LoVo (cell line): ENCODE measurements at places on chromosomes 5 and 9.

GRCh38 chr5:74667396-74667795, 17.6 kb upstream of the HEXB start:
- no peak for DNase-seq

- DNase-seq: no peak
Observed at GRCh38 chr5:145975001-145975360, 38.6 kb downstream of the SH3RF2 start.

GRCh38 chr9:98375138-98375726, 119.8 kb upstream of the TBC1D2 start:
- DNase-seq: no peak

GRCh38 chr5:90703932-90704331, 145.3 kb downstream of the ADGRV1 start:
- no peak for DNase-seq

DNA sequence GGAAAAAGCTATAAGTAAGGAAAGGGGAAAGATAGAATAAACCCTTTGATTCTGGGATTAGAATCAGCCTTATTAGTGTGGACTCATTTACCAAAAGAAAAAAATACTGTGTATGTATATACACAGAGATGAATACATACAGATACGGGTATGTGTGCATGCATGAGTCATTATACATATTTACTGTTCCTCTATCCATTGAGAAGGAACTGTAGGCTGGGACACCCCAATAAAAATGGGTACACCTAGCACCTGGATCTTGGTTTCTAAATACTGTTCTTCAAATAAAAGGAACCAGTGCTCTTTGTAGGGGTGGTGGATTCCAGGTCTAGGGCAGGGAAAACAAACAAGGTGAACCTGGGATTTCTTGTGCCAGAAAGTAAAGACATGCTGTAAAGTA, 48.3 kb downstream of the WHRN start:
- DNase-seq: no peak

- peak; percentile 72 for DNase-seq
Observed at GRCh38 chr9:98861781-98862504, 54.5 kb downstream of the GALNT12 start.

- DNase-seq: no peak
Observed at GRCh38 chr9:18384066-18384465, 89.9 kb upstream of the ADAMTSL1 start.

DNA sequence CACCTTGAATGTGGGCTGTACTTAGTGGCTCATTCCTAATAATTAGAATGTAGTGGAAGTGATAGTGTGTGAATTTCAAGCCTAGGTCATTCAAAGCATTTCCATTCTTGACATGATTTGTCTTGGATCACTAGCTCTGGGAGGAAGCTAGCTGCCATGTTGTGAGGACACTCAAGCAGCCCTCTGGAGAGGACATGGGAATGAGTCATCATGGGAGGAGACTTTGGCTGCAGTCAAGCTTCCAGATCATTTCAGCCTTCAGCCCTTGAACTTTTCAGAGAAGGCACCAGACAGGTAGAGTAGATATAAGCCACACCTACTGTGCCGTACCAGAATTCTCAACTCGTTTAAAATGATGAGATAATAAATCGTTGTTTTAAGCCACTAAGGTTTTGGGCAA, 506.9 kb downstream of the ZNF608 start:
- DNase-seq: no peak

DNA sequence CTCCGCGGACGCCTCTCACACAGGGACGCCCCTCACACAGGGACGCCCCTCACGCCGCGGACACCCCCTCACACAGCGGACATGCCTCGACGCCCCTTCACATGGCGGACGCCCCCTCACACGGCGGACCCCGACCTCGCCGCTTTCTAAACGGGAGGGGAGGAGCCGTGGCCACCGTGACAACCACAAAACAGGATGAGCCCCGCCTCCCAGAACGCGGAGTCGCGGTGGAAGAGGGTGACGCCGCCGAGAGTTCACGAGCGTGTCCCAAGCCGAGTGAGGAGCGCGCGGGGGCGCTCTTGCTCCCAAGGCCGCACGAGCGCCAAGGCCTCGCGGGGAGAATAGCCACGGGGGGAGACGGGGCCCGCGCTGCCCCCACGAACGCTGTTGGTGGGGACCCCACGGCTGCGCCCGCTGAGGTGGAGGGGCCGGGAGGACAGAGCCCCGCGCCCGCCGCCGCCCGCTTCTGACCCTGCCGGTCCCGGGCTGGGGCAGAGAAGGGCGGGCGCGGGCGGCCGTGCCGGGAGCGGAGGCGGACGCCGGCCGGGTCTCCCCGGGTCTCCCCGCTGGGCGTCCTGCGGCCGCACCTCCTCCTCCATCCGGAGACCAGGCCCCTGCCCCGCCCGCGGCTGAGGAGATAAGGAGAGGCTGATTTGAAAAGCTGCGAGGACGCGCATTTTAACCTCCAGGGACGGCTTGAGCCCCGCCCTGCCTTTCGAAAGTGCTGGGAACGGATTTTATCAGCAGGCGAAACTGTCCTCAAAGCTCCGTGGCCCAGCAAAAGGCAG, 3.9 kb upstream of the NKD2 start:
- DNase-seq: peak; percentile 77

DNA sequence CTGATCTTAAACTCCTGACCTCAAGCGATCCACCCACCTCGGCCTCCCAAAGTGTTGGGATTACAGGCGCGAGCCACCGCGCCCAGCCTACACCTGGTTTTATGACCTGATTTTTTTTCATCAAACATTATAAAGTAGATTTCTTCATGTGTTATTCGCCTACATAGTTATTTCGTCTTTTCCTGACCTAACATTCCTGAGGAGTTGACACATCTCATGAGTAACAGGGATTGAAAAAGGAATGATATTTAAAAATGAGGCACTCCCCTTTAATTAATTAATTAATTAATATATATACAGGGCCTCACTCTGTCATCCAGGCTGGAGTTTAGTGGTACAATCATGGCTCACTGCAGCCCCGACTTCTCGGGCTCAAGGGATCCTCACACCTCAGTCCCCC, 20.2 kb upstream of the MTMR12 start:
- DNase-seq: no peak

DNA sequence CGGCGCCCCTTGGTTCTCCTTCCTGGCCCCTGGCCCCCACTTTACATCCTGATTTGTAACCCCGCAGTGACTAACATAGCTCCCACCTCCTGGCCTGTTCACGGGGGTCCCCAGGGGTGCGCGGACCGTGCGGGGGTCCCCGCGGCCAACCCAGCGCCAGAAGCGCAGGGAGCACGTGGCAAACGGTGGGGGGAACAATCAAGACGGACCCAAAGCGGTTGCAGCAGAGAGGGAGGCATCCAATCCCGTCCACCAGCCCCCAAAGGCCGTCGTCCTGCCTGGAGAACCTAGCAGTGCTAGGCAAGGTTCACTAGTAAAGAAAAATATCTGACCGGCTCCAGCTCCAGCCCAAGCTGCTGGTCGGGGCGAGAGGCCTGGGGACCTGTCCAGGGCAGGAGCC, 201.5 kb downstream of the AUH start:
- no peak for DNase-seq

DNA sequence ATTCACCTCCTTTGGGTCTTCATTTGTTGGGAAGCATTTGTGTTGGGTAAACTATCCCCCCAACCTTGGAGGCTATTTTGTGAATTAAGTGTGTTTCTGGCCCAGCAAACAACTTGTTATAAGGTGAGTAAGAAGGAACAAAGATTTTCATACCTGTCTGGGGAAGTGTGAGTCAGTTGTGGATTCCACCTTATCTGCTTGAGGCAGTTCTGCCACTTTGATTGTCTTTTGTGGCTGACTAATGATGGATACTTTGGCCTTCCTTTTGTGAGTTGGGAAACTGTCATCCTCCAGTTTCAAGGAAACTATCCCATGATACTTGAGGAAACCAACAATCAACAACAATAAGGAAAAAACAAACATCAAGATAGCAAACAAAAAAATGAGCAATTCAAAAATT, 24.6 kb upstream of the CER1 start:
- DNase-seq: no peak

- DNase-seq: no peak
Observed at GRCh38 chr5:90644132-90644531, 85.5 kb downstream of the ADGRV1 start.

GRCh38 chr5:113896789-113897188, 383.3 kb downstream of the YTHDC2 start:
- DNase-seq: no peak

DNA sequence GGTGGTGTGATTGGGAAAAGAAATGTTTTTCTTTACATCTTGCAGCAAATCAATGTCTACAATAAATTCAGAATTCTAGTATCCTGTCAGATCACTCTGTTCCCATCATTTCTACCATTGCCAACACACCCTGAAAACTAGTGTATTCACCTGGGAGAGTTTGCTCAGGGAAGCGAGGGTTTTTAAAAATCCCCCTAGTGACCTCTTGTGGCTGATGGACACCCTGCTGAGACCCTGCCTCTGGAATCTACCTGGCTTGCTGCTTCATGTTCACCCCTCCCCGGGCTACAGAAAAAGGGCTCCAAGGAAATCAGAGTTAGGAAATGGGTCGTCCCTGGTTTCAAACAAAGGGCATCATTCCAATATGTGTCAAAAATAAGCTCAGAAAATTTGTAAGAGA, 21.4 kb upstream of the ALDOB start:
- no peak for DNase-seq

- no peak for DNase-seq
Observed at GRCh38 chr9:14400658-14400995, 86.7 kb upstream of the NFIB start.

DNA sequence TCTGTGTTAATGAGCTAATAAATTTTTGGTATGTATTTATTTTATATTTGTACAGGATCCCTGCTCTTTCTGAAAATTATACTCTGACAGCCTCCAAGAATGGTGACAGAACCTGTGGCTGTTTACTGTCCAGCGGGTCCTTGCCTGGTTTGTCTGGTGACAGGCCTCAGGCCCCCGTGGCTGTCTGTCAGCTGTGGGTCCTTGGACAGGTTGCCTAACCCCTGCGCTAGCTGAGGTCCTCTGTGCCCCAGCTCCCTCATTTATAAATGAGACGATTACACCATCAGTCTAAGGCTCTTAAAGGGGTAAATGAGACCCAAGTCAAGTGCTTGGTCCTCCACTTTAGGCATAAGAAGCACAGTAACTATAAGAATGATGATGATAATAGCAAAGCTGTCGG, 125.1 kb upstream of the COL5A1 start:
- DNase-seq: no peak

DNA sequence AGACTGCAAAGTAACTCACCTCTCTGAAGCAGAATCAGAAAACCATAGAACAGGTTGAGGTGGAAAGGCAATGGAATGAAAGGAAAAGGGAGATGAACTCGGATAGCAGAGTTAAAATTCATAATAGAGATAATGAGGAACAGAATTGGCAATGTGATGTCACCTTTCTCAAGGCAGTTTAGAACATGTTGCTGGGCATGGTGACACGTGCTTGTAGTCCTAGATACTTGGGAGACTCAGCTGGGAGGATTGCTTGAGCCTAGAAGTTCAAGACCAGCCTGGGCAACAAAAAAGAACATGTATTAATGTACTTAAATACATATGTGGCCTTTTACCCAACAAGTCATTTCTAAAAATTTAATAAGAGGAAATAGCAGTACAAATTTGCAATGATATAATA, 81.6 kb upstream of the MIER3 start:
- no peak for DNase-seq

DNA sequence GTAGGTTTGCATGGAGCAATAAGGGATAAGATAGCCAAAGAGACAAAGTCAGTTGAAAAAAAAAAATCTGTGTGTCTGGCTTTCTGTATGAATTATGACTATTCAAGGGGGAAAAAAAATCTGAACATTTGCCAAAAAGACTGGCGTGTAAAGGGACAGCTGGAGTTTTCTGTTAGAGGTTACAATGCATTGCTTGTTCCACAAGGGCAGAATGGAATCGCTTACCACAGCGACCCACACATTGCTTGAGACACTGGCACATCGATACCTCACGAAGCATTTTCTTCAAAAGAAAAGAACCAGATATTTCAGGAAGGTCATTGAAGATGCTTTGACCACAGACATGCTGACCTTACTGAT, 327.8 kb downstream of the TMEM167A start:
- no peak for DNase-seq

- no peak for DNase-seq
Observed at GRCh38 chr5:95913663-95914062, 48.0 kb downstream of the ELL2 start.

GRCh38 chr9:17472126-17472525, 106.7 kb upstream of the SH3GL2 start:
- DNase-seq: no peak

DNA sequence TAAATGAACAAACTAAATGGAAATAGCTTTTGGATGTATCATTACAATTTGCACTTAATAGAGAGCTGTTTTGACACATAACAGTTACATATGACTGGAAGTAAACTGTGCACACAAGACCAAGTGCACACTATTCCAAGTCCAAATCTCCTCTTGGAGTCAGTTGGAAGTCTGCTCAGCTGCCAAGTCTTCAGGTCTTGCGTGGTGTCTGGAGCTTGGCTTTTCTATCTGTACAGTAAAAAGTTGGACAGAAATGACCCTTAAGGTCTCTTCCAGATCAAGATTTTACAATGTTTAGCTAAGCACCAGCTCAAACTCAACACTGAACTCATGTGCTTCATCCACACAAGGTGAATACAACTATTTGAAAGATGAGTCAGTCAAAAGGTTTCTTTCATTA, 456.9 kb downstream of the RASEF start:
- DNase-seq: no peak

GRCh38 chr5:14655146-14655741, 9.3 kb upstream of the OTULIN start:
- DNase-seq: no peak

DNA sequence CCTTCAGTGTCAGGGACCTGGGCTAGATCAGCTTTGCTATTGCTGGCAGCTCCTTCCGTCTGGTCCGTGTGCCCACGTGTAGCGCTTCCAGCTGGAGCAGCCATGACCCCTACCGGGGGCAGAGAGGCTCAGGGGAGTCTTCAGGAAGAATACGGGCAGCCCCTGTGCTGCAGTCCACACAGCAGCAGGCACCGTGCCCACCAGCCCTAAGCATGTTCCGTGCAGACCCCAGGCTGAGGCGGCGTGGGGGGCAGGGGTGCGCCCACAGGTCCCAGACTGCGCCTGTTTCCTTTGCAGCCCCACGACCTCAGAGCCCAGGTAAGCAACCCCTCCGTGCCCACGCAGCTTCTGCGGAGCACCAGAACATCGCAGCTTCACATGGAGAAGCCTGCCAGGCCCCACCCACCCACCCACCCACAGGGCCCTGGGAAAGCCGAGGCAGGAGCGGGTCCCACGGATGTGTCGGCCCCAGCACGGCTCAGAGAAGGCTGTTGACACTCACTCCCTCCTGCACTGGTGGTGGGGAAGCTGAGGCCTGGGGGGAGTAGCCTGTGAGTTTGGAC, 83.1 kb downstream of the KCNT1 start:
- DNase-seq: no peak
